ENCODE measurements at places on chromosomes 5 and 9.

DNA sequence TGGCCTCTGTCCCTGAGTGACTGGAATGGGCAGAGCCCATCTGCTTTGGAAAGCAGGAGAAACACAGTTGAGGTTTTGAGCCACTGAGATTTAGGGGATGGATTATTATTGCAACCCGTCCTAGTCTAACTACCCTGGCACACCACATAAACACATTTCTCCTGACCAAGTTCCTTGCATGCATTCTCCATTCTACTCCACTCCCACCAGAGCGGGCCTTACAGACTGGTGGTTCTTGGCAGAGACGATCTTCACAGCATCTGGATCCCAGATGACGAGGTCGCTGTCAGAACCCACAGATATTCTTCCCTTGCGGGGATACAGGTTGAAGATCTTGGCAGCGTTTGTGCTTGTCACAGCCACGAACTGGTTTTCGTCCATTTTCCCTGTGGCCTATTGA, 111.0 kb downstream of the DPYSL3 start:
- no peak for DNase-seq

DNA sequence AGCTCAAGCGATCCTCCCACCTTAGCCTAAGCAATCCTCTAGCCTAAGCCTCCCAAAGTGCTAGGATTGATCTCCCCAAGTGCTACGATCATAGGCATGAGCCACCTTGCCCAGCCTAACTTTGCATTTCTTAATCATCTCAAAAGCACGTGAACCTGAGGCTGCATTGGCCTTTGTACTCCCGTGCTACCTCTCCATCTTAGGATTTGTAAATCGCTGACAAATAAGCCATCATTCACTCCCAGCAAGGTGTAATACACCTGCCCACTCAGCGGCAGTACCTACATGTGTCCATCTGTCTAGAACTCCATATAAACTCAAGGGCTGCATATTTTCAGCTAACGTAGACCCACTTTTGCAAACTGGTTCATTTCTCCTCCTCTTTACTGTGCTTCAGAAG, 2.8 kb downstream of the ANKH start:
- no peak for DNase-seq

GRCh38 chr5:93621327-93621798, 38.3 kb downstream of the NR2F1 start:
- peak; percentile 86 for DNase-seq

DNA sequence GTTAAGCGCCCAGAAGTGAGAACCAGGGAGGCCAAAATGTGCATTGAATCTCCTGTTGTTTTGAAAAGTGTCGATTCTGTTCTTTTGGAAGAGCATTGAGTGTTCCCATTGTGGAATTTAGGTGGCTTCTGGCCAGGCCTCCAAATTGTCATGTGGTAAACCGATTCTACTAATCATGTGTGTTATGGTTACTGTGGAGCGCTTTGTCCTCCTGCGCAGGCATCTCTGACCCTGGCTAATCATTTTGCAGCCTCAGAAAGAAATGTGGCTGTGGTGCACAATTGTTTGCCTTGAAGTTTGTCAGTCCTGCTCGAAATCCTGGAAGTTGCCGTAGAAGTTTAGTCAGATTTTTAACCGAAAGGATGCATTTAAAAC, 121.3 kb downstream of the RASGRF2 start:
- no peak for DNase-seq

- DNase-seq: no peak
These were observed 249.0 kb upstream of the WWC1 start for GRCh38 chr5:168042284-168043068.

GRCh38 chr9:92310562-92310961, 14.6 kb downstream of the NOL8 start:
- no peak for DNase-seq

DNA sequence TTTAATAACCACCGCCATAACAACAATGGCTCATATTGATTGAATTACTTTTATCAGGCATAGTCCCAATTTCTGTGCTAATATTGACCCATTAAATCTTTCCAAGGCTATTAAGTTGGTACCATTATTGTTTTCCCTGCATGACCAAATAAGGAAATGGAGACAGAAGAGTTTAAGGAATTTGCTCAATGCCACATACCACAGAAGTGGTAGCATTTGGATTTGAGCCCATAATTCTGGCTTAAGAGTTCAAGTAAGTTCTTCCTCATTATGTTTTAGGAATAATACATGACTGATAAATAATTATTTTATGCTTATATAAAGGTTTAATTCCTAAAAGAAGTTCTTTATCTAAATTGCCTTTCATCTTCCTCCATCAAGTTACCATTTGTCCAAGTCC, 43.4 kb upstream of the HAPLN1 start:
- no peak for DNase-seq

- no peak for DNase-seq
These were observed 1225.7 kb upstream of the WWC1 start for GRCh38 chr5:167065794-167066193.

DNA sequence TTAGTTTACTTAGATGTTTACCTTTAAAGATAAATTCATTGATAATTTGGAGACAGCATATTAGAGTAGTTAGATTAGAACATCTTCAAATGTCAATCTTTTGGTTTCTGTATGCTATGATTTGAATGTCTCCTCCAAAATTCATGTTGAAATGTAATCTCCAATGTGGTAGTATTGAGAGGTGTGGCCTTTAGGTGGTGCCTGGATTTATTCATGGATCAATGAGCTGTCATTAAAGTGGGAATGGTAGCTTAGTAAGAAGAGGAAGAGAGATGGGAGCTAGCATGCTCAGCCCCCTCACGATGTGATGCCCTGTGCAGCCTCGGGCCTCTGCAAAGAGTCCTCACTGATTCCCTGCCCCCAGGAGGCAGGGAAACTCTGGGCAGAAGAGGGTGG, 133.6 kb upstream of the TUT7 start:
- no peak for DNase-seq

DNA sequence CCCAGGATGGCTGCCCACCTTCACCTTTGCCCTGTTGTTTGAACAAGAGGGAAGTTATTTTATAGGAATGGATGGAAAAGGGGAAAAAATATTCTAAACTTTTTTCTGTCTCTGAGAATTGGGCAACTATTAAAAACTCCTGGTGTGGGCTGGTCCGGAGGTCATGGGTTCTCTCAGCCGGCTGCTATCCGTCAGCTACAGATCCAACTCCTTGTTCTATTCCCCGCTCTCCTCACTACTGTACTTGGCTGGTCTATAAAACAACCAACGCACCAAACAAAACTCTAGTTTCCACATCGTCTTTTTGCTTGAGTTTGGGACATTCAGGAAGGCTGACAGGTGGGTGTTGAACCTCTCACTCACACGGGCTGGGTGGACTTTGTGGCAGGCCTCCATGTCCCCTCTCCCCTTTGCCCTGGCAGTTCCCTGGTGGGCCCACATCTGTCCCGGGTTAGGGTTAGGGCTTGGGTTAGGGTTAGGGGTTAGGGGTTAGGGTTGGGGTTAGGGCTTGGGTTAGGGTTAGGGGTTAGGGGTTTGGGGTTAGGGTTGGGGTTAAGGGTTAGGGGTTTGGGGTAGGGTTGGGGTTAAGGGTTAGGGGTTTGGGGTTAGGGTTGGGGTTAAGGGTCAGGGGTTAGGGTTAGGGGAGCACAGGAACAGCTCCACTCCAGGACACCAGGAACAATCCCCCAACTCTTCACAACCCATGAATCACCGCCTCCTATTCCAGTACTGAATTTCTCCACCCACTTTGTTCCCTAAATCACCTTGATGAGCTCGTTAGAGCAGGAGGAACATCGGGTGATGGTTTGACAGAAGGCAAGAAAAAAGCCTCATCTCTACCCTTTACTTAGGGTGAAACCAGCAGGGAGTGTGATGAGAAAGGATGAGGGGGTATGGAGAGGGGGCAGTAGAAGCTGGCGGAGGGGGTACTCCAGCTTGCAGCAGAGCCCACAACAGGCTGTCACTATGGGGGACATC, 302.1 kb upstream of the IRX4 start:
- no peak for DNase-seq

Measured in NCI-H1436 (cell line).